ENCODE measurements at places on chromosomes 2 and 18.

DNA sequence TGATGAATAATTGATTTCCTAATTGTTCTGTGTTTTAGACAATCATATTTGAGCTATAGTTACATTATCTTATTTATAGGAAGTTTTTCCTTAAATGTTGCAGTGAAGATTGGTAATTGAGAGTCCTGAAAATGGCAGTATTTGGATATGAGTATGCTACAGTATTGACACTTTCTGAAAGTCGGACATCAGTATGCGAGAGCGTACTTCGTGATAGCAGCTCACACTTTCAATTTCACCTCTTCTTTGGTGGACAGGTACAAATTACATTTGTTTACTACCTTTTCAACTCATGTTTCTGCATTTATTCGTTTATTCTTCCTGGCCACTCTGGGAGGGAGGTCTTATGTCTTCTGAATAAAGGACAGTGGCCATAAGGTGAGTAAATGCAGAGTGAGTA is 38.7 kb downstream of the EML4 start:
- no peak for DNase-seq

- DNase-seq = no peak
Observed at GRCh38 chr18:32243358-32243757, 53.5 kb downstream of the MEP1B start.

DNA sequence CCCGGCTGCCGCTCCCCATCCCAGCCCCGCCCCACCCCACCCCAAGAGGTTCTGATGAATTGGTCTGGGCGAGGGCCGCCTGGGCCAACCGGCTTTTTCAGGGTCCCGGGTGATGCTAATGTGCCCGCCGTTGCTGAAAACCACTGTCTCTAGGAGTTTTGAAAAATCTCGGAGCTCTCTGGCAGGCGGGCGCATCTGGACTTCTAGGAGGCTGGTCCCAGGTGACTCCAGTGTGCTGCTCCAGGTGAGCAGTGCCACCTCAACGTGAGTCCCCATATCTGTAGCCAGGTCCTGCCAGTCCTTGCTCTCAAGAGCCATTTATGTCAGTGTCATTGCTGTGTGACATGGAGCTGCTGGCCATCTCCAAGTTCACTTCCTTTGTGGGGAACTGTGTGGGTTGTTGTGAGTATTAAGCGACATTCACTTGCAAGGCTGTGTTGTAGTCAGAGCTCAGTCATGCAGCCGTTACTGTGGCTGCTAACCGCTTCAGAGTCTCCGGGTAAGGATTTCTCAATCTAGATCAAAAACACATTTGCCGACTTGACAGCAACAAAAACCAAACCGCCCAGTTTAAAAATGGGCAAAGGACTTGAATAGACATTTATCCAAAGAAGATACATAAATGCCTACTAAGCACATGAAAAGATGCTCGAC is at the start of gene RFX8:
Gene RFX8 (minus strand): TSS at position 382 of the 654 bp plus-strand sequence. CDS start 8,264 bp downstream, outside the sequence.
- DNase-seq = peak; percentile 59

GRCh38 chr2:102331311-102331980 is 20.1 kb downstream of the IL1RL1 start:
- DNase-seq = no peak

- no peak for DNase-seq
Observed at GRCh38 chr2:8822218-8822617, 15.2 kb downstream of the KIDINS220 start.

DNA sequence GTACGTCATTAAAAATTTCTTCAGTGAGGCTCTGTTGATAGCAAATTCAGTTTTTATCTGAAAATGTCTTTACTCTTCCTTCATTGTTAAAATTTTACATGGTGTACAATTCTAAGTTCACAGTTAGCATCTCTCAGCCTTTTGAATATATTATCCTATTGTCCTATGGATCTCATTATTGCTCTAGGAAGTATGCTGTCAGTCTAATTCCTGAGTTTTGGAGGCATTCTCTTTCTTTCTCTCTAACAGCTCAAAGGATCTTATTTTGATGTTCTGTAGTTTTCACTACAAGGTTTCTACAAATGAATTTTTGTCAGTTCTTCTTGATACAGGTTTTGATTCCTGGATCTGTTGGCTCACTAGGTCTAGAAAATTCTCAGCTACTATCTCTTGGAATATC is 2.9 kb upstream of the ACMSD start:
- DNase-seq = no peak

DNA sequence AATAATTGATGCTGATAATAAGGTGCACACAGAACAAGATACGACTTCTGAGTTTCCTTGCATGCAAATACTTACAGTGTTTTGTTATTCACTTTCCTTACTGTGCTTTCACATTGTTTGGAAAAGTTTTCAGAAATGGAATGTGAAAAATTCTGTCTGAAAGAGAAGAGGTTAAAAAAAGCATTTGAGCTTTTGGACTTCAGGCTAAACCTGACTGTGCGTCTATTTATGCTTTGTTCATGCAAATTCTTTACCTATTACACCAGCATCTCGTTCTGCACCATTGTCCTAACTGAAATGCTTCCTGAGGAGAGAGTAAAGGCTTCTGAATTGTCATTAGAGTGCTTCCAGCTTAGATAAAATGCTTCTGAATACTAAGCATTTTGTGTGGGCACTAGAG is 61.4 kb downstream of the LHCGR start:
- DNase-seq = no peak

DNA sequence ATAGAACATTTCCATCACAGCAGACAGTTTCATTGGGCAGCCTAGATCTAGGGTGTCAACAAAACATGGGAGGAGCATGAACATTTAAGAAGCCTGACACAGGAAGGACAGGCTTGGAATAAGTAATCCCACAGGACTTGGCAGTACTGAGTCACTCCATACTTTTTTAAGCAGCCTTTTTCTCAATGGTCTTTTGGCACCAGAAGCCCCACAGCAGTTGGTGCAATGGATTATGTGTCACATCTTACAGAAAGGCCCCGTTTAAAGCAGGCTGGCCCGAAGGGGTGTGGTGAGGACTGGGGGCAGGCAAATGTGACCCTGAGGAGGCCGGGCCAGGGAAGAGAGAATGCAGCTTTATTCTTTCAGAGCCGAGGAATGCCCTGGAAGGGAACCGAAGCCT is 26.6 kb downstream of the SPTBN1 start:
- no peak for DNase-seq

GRCh38 chr2:223114170-223114569 is 62.2 kb downstream of the KCNE4 start:
- no peak for DNase-seq

- no peak for DNase-seq
Observed at GRCh38 chr2:19900931-19901441, 797 bp downstream of the TTC32 start.

DNA sequence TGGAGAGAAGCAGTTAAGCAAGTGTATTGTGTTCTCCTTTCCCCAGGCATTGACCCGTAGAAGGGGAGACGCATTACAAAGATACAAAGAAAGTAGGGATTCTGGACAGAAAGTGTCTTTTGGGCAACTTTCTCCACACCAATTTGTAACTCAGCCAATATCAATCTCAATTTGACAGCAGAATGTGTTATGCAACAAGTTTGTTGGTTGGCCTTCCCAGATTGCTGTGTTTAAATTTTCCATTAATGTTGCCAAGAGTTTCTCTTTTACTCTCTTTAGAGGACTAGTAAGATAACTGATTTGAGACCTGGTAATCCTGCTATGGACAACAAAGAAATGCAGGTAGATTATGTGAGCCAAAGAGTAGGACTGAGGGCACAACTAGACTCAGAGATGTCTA is 279.6 kb downstream of the ZNF804A start:
- no peak for DNase-seq

DNA sequence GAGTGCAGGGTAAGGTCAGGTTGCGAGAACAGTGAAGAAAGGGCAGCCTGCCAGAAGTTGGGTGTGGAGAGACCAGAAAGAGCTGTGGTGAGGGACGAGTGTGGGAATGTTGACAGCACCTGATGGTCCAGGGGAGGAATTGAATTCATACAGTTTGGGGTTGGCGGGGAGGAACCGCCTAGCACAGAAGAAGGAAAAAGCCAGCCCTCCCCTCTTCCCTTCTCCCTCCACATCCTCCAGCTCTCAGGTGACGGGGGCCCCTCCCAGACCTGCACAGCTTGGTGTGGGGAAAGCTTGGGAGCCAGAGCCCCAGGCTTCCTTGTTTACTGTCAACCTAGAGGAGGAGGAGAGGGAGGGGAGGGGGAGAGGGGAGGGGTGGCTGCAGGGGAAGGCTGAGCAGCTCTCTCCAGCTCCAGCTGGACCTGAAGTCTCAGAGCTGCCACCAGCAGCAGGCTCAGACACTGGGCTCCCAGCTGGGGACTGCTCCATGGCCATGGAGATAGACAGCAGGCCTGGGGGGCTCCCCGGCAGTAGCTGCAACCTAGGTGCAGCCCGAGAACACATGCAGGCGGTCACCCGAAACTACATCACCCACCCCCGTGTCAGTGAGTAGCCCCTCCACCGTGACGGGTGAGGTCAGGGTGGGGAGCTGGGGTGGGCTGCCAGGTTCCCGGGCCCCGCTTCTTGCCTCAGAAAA is at the start of gene ATP6V1B1:
Gene ATP6V1B1 (plus strand): TSS at position 433 of the 697 bp plus-strand sequence. CDS start 55 bp downstream, at position 488.
- no peak for DNase-seq

DNA sequence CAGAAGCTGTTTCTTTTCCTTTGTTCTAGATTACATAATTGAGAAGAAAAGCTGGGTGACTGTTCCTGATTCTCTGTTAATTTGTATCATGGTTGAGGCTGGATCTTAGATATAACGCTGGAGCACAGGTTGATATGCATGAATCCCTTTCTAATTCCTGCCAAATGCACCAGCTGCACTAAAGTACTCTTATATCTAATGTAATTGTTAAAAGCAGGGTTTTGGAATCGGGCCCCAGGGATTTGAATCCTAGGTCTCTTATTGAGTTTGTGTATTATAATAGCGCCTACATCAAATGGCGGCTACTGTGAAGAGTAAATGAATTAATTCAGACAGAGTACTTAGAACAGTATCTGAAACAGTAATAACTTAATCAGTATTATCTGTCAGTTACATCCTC is 80.4 kb downstream of the MC4R start:
- no peak for DNase-seq

- DNase-seq = no peak
Observed at GRCh38 chr2:240965296-240965904, 33.0 kb upstream of the SNED1 start.

- no peak for DNase-seq
Observed at GRCh38 chr2:102224824-102225739, 38.3 kb downstream of the IL1RL2 start.

DNA sequence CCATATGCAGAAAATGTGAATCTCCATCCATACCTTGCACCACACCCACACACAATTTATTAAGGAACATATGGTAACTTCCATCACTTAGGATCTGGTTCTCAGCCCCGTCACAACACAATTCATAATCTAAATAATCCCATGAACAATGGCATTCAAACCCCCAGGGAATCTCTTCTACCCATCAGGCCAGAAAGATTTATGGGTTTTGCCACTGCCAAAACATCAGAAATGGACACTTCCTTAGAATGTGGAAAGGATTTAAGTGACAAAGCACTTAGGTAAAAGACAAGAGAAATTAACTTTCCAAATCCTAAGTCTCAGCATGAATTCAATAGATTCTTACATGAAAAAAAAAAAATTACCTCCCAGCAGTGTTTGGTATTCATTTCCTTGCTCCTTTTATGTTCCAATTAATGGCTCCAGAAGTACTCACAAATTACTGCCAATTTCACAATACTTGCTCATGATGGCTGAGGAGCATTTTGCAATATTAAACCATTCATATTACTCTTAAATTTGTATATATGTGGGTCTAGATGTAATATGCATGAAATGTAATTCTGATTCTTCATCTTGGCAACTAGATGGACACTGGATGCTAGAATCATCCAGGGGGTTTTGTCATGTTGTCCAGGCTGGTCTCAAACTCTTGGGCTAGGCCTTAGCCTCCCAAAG is 56.5 kb upstream of the TMEM247 start:
- no peak for DNase-seq

DNA sequence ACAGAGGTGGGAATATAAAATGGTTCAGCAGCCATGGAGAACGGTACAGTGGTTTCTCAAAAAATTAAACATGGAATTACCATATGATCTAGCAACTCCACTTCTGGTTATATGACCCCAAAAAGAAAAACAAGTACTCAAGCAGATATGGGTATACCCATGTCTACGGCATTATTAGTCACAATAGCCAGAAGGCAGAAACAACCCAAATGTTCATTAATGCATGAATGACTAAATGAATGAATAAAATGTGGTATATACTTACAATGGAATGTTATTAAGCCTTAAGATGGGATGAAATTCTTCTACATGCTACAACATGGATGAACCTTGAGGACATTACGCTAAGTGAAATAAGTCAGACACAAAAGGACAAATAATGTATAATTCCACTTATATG is 266.8 kb upstream of the FBXO11 start:
- no peak for DNase-seq

- no peak for DNase-seq
Observed at GRCh38 chr2:97906307-97906706, 89.4 kb downstream of the TMEM131 start.

- DNase-seq = no peak
Observed at GRCh38 chr2:196195302-196195701, 23.9 kb upstream of the STK17B start.

DNA sequence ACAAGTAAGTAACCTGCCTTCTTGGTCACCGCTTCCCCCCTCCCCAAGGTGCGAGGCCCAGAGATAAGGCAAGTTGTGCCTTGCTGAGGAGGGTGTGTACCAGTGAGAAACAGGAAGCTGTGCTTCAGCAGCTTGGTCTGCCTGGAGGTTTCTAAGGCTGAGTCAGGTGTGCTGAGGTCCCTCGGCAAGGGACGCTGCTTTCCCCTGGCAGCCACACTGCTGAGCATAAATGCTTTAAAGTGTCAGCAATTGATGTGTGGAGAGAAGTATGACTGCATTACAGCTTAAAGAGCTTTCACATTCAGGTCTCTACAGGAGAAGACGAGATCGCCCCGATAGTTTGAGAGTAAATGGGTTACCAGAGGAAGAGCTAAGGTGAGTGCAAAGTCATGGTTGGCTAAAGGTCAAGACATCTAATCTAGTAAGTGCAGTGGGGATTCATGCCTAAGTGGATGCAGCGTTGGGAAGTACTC is 86.9 kb downstream of the LIMS1 start:
- peak; percentile 82 for DNase-seq

GRCh38 chr18:23341383-23341782 is 111.7 kb upstream of the RIOK3 start:
- DNase-seq = no peak

GRCh38 chr2:118380915-118381653 is 292.8 kb downstream of the INSIG2 start:
- DNase-seq = no peak

DNA sequence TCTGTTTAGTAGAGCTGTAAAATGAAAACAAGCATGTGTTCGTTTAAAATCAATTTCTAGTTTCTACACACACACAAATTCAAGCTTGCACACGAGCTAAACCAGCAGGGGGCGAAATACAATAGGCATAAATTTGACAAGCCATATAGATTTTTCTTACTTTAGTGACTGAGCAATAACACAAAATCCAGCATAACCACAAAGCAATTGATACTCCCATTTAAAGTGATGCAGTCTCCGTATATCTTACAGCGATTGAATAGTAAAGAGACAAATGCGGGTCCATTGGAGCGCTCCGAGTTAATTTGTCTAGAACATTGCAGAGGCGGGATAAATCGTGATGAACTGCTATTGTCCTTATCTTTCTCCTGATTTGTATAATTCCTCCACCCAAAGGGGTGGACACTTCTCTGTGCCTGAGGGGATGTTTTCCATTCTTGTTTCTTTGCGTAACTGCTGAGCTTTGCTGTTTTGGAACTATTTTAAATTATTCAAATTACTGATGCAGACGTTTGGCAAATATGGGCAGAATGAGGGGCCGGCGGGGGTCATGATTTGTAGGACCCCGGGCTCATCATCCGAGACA is 1.2 kb upstream of the AFTPH start:
- DNase-seq = peak; percentile 79

Data from CD4-positive, alpha-beta memory T cell (primary cell).